ENCODE measurements at places on chromosomes 6 and 20. TPM values are rescaled to one million over a fixed set of nuclear protein-coding genes. Genes with fewer than 3 reads are reported as not detected.

TFAP2C gene
- total RNA-seq = 22.8 TPM

AKAP7 gene
- 19.9 TPM for total RNA-seq

WFDC5 gene
- total RNA-seq = 5.2 TPM

TMEM200A gene
- 9.3 TPM for total RNA-seq

WFDC10B gene
- not detected for total RNA-seq

SLC26A8 gene
- total RNA-seq = 0.20 TPM

MCCD1 gene
- not detected for total RNA-seq
